ENCODE measurements at places on chromosomes 1 and 21. TPM values are rescaled to one million over a fixed set of nuclear protein-coding genes. Genes with fewer than 3 reads are reported as not detected.

GRCh38 chr1:58650141-58650540 lies 49.7 kb downstream of the MYSM1 start:
- peaks cover 2% of the 10 kb centered on the region for H3K27me3 ChIP-seq
- no peak for DNase-seq
- no peak overlapping the region for H3K4me3 ChIP-seq
- peaks cover 3% of the 10 kb centered on the region for H3K36me3 ChIP-seq
- H3K27ac ChIP-seq = no peak overlapping the region
- H3K4me1 ChIP-seq = peaks cover 7% of the 10 kb centered on the region

DNA sequence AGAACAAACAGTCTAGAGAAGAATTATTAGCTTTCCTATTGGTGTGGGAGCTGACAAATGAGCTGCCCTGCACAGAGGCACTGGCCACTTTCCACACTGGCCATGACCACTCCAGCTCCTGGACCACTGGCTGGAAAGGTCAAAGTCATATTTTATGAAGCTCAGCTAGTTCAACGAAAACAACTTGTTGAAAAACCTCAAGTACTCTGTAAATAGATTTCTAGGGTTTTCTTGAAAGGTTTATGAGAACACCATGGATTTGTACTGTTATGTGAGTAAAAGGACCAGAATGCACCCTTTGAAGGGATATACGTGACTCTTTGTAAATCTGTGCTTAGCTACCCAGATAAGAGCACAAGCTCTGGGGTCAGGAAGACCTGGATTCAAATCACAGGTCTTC lies 54.5 kb upstream of the FGGY start:
- H3K36me3 ChIP-seq = peaks cover 2% of the 10 kb centered on the region
- H3K4me3 ChIP-seq = no peak overlapping the region
- no peak for DNase-seq
- H3K27me3 ChIP-seq = peaks cover 14% of the 10 kb centered on the region
- no peaks in the 10 kb centered on the region for H3K4me1 ChIP-seq

Gene ZP4
- total RNA-seq = not detected

Gene AHCYL1
- 64.1 TPM for total RNA-seq

Measured in activated T-helper 1 cell treated with anti-CD3 and anti-CD28 coated beads, Interleukin-12 subunit alpha, Interleukin-12 subunit beta, Interleukin-2, Interleukin-4 antibody, amounts not matched to agents 30 ng/mL and 10 ng/mL and 1 ng/mL, durations not matched to agents 14 hours and 24 hours and 36 hours (primary cell).